ENCODE measurements at places on chromosomes 13 and 19.

DNA sequence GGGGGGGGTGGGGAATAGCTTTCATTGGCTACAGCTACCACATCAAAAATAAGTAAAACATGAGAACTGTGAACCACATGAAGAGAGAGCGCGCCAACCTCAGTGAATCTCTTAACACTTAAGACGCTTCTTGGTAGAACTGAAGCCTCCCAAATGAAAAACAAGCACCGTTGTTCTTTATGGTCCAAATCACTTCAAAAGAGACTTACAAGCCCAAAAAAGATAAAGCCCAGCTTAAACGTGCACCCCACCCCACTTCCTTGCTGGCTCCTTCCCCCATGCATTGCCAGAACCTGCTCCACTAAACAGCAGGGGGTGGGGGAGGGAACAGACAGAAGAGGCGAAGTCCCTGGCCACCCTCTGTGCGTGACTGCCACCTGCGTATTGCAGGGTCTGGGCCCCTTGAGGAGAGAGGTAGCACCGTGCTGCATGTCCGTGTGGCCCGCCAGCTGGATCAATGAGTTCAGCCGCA lies 479.1 kb downstream of the FOXO1 start:
- DNase-seq = no peak

- no peak for DNase-seq
Observed at GRCh38 chr13:30115257-30115600, 192.1 kb downstream of the KATNAL1 start.

- DNase-seq = peak; percentile 92
Observed at GRCh38 chr19:2474232-2475017, 1.5 kb upstream of the GADD45B start.

GRCh38 chr13:77310161-77310560 lies 16.7 kb downstream of the MYCBP2 start:
- DNase-seq = no peak

DNA sequence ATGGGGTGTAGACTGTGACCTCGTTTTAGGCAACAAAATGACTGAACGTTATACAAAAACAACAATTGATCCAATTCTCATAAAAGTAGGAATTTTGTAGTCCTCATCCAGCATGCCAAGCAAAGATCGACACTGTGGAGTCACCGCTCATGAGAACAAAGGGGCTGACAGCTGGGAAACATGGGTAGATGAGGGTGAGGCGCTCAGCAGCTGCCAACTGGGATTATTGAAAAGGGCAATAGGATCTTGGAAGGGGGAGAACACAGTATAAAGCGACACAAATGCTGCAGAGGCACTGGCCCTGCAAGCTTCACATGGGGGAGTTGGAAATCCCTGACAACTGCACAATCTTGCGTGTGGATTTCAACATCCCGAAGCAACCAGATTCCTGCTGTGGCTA lies 5.4 kb upstream of the ZNF765 start:
- no peak for DNase-seq

DNA sequence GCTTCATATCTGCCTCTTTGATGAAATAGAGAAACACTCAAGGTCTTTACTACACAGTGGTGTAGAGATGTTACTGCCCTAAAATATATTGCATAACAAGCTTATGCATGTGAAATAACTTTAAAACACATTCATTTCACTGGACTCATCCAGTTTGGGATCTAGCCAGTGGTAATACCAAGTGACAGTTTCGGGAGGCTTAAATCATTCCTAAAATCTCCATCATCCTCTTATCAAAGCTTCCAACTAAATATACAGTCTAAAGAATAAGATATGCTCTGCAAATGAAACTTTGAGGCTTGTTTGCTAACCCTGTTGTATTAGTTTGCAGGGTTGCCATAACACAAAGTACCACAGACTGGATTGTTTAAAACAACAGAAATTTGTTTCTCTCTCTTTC lies 52.8 kb downstream of the THSD1 start:
- DNase-seq = no peak

DNA sequence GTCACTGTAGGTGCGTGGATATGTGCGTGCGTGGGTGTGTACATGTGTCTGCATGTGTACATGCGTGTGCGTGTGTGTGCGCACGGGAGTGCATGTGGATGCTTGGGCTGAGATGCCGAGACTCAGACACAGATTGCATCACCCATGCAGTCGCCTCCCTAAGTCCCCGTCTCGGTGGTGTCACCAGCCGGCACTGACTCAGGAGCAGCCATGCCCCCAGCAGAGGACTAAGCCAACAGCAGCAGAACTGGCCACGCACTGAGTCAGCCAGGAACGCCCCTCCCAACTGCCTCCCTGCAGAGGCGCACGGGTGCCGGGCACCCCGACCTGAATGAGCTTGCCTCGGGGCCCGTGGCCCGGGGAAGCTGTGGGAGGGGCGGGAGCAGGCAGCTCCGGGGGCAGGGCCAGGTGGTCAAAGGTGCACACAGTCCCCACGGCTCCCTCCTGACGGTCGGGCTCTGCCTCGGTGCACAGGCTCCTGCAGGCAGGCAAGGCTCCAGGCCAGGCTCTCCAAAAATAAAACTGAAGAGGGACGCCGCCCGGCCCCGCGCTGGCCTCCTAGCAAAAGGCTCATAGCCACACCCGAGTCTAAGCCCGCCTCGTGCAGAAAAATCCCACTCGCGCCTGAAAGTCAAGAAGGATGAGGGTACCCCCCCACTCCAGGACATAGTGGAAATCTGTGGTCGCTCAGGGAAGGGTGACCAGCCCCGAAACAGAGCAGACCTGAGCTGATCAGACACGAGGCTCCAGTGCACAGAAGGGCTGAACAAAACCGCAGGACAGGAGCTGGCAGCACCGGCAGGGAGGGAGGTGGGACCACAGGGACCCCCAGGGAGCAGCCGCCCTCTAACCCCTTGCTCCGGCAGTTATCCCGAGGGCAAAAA lies 49.2 kb downstream of the GADD45B start:
- no peak for DNase-seq

- peak; percentile 89 for DNase-seq
Observed at GRCh38 chr19:1624458-1624857, 19.2 kb upstream of the UQCR11 start.

GRCh38 chr19:41967054-41967783 lies 8.1 kb upstream of the RABAC1 start:
- DNase-seq = no peak
